Activated CD8-positive, alpha-beta memory T cell treated with anti-CD3 and anti-CD28 coated beads for 1 hour (primary cell): ENCODE measurements at places on chromosomes 12 and 14.

GRCh38 chr12:118328486-118329330, 44.0 kb downstream of the TAOK3 start:
- no peak for DNase-seq

DNA sequence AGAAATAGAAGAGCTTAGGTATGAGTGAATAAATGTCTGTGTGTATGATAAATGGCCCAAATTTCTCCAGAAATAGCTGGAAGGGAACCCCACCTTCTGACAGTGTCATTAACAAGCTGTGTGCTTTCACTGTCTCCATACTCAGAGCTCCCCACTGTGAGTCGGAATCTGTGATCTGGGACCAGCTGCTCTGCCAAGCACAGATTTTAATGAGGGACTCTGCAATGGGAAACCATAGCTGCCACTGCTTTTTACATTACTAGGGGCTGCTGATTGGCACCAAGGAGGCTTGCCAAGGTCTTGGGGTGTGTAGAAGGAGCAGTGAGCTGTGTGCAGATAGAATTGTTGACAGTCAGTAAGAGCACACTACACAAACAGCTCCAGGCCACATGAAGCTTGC, 244.2 kb upstream of the CCDC196 start:
- no peak for DNase-seq

DNA sequence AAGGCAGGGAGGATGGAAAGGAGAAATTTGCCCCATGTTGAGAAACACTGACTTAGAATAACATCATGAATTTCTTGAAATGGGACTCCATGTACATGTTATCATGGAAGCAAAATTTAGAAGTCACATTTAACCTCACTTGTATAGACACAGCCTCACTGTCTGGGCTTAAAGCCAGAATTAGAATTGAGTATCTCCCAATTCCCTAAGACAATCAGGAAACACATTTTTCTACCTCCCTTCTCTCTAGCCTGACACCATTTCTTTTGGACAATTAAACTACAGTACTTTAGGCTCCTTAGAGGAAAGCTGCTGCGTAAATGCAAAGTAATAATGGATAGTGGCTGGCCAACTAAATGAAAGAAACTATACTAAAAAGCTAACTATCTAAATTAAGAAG, 795.5 kb downstream of the C12orf50 start:
- DNase-seq, result no peak

DNA sequence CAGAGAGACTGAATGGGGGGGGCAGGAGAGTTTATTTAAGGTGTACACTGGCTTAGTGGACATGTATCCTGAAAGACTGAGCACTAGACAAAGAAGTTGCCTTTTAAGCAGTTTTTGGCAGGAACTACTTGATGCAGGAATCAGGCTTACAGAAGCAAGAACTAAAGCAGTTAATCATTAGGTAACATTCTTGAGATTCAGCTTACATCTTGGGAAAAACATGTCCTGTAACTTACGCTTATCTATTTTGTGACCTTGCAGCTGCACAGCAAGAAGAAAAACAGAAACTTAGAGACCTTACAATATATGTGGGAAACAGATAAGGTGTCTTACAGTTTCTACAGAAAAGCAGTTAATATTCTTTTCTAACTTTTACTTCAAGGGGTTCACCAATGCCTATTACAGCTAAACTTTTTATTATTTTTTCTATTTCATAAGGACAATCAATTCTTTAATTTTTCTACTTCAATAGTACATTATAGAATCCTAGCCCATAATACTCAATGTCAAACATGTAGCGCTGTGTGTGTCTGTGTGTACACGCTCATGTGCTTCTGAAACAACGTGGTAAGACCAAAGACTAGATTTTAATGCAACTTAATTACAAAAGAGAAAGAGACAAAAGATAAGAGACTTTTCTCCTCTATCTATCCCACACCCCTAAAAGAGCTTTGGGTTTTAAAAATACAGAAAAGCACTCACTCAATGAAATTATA, 276.9 kb downstream of the PRKD1 start:
- no peak for DNase-seq

- no peak for DNase-seq
Measured at GRCh38 chr12:108253540-108253939, 85.6 kb downstream of the CMKLR1 start.

GRCh38 chr14:31920989-31921650, 156.0 kb upstream of the ARHGAP5 start:
- no peak for DNase-seq
